ENCODE measurements at places on chromosomes 6 and 20.

DNA sequence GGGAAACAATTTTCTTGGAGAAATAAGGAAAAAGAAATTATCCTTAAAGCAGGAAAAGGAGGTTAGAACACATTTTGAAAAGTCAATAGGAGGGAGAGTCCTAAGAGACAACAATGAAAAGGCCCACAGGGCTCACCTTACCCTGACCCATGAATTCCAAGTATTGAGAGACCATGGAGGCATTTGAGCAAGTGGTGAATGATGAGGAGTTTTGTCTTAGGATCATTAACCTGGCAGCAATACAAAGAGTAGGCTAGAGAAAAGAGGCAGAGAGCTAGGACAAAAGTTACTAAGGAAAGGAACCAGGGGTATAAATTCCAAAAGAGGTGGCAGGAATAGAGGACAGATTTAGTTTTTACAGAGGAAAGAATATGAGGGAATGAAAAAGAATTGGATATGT, 44.7 kb downstream of the PACRG start:
- no peak for DNase-seq

GRCh38 chr20:46279103-46279502, 29.2 kb downstream of the CDH22 start:
- DNase-seq = no peak

- DNase-seq = peak; percentile 15
Observed at GRCh38 chr6:156662025-156662445, 115.1 kb upstream of the ARID1B start.

DNA sequence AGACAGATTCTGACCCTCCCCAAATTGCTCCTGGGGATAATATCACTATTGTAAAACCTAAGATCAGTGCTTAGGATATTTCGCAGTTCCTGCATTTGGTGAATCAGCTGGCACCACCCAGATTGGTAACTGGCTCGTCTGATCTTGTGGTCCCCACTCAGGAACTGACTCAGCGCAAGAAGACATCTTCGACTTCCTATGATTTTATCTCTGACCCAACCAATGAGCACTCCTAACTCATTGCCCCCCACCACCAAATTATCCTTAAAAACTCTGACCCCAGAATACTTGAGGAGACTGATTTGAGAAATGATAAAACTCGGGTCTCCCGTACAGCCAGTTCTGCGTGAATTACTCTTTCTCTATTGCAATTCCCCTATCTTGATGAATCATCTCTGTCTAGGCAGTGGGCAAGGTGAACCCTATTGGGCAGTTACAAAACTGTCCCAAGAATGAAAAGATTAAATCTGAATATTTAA, 55.7 kb upstream of the PRND start:
- DNase-seq = peak; percentile 37

DNA sequence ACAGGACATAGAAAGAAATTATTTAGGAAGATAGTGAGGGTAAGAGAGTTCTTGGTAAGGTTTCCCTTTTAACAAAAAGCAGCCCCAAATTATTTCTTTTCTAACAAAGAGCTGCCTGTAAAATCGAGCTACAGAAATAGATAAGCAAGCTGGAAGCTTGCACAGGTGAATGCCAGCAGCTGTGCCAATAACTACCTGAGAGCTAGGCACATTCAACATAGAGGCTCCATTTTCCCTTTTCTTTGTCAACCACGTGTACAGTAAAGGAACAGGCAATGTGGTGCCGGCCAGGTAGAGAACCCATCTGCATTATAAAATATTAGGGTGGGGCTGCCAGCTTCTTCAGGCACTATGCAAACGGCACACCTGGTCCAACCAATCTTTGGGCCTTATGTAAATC, 341.6 kb upstream of the JAG1 start:
- DNase-seq = no peak

GRCh38 chr6:21360336-21360735, 233.2 kb upstream of the SOX4 start:
- no peak for DNase-seq

DNA sequence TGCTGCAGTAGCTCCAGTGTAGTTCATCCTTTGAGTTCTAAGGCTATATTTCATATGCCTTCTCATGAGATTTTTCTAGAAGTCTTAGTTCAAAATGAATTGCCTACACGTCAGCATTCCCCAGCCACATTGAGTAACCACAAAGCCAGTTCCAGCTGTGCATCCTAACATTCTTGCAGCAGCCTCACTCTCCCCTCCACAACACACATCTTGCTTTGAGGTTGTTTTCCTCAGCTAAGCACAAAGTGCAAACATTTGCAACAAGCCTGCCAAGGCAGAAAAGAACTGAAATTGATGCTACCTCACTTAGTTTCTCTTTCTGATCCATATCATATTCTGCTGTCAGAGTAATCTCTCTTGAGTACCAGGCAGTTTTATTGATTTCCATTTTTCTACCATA, 160.7 kb upstream of the KCNQ5 start:
- no peak for DNase-seq

- no peak for DNase-seq
Observed at GRCh38 chr20:36836591-36837269, 39.2 kb upstream of the TLDC2 start.

DNA sequence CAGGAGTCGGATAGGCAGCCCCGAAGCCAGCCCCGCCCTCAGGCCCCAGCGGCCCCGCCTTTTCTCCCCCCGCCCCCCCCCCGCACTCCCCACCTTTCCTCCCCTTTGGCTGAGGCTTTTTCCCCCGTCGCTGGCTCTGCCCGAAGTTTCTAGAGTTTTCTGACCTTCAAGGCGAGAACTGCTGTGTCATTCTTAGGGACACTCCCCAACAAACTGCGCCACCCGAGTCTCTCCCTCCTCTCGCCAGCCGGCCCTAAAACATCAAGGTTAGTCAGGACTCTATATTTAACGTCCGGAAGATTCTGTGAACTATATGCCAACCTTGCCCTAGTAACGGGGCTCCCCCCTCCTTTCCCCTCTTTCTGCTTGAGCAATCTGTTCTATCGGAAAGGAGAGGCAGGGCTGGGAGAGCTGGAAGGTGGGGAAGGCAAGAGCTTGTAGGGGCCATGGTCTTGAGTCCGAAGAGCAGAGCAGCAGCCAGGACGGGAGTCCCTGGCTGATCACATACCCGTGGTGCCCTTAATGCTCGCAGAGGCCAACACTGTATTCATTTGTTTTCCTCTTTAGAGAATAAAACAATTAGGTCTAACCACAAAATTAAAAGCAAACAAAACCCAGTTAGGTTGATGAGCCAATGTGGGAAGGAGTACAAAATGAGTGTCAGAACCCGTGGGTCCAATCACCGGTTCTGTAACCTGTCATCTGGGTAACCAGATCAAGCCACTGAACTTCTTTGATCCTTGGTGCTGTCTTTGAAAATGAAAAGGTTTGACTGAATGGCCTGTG, 5.3 kb upstream of the HSPA1B start:
- DNase-seq = peak; percentile 35

DNA sequence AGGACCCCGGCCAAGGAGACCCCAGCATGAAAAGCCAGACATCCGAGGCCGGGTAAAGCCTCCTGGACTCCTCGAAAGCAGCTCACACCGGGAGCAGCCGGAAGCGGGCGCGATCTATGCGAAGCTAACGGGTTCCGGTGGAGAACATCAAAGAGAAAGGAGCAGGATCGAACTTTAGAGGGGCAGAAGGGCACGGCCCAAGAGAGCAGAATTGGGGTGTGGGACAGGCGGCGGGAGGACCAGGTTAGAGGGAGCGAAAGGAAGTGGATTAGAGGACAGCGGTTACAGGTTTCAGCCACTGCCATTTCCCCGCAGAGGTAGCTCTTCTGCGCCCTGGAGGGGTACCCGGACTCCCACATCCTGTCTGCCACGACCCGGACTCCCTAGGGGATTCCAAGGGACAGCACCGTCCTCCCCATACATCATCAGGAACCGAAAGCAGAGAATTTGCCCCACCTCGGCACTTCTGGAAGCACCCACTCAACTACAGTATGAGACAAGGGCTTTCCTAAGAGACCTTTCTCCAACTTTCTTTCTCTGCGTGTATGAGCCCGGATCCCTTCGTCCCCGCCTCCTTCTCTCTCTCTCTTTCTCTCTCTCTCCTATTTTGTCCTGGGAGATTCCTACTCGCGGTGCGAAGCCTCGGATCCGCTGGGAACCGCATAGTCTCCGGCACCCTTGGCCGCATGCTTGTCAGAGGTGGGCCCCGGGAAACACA, 507 bp upstream of the VGLL2 start:
- DNase-seq = no peak

GRCh38 chr6:17866876-17867444, 120.5 kb downstream of the KIF13A start:
- DNase-seq = no peak

DNA sequence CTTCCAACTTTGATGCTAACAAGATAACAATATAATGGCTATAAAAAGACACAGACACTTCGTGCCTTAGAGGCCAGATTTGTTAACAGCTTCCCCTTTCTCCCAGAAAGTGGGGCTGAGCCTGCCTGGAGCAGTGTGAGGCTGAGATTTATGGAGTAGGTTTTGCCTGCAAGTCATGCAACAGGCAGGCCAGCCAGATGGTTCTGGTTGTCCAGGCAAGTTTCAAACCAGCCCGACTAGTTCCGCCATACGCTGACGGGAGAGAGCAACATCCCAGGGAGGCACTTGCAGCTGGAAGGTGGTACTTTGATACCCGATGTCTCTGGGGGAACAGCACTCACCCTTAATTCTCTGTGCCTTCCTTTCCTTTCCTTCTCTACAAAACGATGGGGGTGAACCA, 81.3 kb upstream of the NAA20 start:
- DNase-seq = no peak

GRCh38 chr20:50193836-50194421, 3.3 kb downstream of the CEBPB start:
- DNase-seq = no peak

GRCh38 chr6:79467716-79468115, 69.5 kb downstream of the LCA5 start:
- no peak for DNase-seq

- no peak for DNase-seq
Observed at GRCh38 chr20:16313917-16314316, 259.3 kb downstream of the KIF16B start.

- DNase-seq = no peak
Observed at GRCh38 chr6:155517294-155517693, 61.7 kb upstream of the NOX3 start.

GRCh38 chr20:8322662-8323217, 190.7 kb downstream of the PLCB1 start:
- DNase-seq = no peak

- no peak for DNase-seq
Observed at GRCh38 chr6:130825772-130826441, 1.3 kb upstream of the SMLR1 start.

DNA sequence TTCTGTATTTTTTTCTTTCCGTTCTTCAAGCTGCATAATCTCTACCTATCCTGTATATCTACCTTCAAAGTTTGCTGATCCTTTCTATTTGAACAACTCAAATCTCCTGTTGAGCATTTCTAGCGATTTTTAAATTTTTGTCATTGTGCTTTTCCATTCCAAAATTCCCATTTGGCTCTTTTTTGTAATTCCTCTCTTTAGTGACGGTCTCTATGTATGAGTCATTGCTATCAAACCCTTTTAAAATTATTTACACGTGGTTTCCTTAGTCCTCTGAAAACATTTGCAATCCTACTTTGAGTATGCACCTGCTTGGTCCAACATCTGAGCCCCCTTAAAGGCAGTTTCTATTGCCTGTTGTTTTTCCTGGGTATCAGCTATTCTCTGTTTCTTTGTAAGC, 100.5 kb upstream of the FOXC1 start:
- no peak for DNase-seq

DNA sequence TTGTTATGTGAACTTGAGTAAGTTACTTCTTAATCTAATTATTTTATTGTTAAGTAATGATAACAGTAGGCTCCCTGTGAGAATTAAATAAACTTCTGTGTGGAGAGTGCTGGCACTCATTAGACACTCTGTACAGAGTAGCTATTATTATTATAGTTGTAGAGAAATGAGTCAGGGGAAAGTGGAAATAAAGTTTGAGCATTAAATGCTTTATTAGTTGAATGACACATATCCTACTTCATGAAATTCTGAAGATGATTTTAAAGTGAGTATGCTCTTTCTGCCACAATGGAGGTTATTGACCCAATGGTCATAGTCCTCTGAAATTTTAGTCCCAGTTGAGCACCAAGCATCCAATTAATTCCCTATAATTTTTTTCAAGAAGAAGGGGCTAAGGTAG, 5.9 kb downstream of the ECI2 start:
- DNase-seq = no peak

DNA sequence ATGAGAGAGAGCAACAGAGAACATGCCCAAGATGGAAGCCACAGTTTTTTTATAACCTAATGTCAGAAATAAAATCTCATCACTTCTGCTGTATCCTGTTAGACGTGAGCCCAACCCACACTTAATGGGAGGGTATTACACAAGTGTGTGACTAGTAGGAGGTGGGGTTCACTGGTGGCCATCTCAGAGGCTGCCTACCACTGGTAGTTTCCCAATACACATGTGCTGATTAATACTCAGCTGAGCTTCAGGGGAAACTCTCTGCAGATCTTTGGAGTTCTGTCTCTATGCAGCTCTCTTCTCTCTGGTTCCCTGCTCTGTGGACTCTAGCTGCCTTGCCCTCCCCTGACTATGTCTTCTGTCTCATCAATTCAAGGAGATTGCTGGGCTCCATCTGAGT, 35.7 kb downstream of the CNBD2 start:
- DNase-seq = no peak

DNA sequence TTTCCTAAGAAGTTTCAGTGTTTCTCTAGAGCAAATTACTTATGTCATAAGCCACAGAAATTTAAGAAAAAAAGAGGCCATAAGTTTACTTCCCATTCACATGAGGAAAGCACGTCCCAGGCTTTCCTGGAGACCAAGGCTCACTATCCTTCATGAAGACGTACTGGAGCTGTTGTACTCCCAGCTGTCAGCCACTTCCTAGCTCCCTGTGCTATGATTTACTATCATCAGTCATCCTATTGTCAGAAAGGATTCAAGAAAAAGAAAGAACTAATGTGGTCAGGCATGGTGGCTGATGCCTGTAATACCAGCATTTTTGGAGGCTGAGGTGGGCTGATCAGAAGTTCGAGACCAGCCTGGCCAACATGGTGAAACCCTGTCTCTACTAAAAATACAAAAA, 337.4 kb upstream of the SOX4 start:
- no peak for DNase-seq

DNA sequence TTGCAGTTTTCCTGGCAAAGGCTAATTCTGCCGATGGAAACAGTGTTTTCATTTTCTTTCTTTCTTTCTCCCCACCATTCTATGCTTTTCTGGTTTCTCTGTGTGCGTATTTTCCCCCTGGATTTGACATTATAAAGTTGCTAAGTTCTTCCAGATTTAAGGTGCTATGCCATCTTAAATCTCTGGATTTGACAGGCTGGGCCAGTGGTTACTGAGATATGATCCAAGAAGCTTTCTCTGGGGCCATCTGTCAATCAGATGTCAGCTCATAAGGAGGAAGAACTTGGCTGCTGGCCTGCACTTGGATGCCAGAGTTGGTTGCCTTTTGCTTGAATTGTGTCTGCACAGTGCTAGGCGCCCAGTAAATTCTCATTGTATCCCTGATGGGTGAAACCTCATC, 39.7 kb downstream of the SLC2A10 start:
- DNase-seq = no peak

- DNase-seq = no peak
Observed at GRCh38 chr6:119234457-119234856, 115.1 kb downstream of the MAN1A1 start.
